Osteoblast (primary cell): ENCODE measurements at places on chromosomes 13 and 19. TPM values are rescaled to one million over a fixed set of nuclear protein-coding genes. Genes with fewer than 3 reads are reported as not detected.
A peak's percentile ranks its signal among the peaks of the same experiment; 100 is the strongest.

- no peak for DNase-seq
Measured at GRCh38 chr19:14809272-14810057, 25.5 kb downstream of the OR7A5 start.

- no peak for DNase-seq
Measured at GRCh38 chr19:19031891-19032290, 1.4 kb downstream of the SUGP2 start.

DNA sequence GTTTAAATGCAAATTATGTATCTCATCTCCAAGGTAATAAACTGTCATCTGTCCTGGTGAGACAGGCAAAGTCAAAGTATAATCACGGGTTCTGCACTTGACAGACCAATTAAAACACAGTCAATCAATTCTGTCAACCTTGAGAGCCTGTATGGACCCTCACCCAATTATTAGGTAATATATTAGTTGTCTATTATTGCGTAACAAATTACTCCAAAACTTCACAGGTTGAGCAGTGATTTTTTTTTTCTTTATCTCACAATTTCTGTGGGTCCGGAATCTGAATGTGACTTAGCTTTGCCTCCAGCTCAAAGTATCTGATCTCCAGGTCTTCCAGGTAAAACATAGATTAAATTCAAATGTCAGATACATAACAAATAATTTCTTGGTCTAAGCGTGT lies 707.4 kb upstream of the ARGLU1 start:
- DNase-seq, result no peak

DNA sequence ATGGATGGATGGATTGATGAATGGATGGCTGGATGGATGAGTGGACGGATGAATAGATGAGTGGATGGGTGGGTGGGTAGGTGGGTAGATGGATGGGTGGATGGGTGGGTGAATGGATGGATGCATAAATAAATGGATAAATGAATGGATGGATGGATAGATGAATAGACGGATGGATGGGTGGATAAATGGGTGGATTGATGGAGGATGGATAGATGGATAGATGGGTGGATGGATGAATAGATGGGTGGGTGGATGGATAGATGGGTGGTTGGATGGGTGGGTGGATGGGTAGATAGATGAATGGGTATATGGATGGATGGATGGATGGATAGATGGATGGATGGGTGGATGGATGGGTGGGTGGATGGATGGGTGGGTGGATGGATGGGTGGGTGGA lies 84.9 kb upstream of the ZNF536 start:
- no peak for DNase-seq

The OCEL1 gene
- total RNA-seq, result 2.4 and 3.3 TPM in 2 replicates

DNA sequence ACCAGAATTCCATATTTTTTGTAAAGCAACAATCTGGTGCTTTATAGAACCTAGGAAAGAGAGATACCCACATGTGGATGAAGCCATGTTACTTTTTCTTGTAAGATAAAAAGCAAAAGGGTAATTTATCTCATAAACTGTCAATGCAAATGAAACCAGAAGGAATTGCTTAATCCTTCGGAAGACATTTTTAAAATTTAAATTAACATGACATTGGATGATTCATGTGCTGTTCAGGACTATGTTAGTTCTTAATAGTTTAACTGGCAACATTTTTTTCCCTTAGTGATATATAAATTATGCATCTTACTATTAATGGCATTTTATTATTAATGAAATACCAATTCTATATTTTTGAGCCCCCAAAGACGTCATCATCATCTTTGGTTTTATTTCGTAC lies 25.8 kb upstream of the IGLON5 start:
- no peak for DNase-seq

- no peak for DNase-seq
Measured at GRCh38 chr19:54882758-54883157, 8.7 kb downstream of the FCAR start.

- no peak for DNase-seq
Measured at GRCh38 chr13:27526516-27526915, 76.2 kb upstream of the MTIF3 start.

The CYP2A7 gene
- not detected in 2 replicates for total RNA-seq

The A1BG gene
- total RNA-seq, result 1.1 and 1.5 TPM in 2 replicates

The IL17D gene
- 2.1 and 2.2 TPM in 2 replicates for total RNA-seq

The SLC1A6 gene
- not detected in 2 replicates for total RNA-seq

- DNase-seq, result peak; percentile 98
Measured at GRCh38 chr13:113562085-113562749, 22.3 kb upstream of the TFDP1 start.

- DNase-seq, result no peak
Measured at GRCh38 chr13:91313103-91313502, 34.4 kb upstream of the MIR17HG start.

DNA sequence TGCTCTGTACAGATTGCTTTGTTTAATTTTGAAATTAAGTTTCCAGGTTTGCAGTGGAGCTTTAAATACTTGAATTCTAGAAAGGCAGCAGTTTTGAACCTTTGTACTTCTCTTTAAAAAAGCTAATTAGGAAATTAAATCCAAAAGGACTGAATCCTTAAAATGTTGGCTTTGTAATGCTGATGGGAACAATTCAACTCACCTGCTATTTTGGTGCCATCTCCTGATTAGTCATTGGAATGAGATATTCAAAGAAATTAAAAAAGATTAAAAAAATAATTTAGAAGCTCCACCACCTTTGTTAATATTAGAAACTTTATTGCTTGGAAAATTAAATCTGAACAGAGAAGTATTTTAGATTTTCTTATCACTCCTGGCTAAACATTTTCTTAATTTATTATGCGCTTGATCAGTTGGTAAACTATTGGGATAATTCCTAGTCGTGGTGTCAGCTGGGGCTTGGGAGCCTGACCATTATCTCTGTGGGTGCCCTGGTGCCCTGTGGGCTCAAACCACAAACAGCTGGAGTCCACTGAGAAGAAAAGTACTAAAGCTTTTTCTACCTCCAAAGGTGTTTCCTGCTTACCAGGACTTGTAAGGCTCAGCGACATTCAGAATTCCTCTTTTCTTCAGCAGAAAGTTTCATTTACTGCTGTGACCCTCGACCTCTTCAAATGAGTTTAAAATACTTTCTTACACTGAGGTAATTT lies 540.4 kb downstream of the DIAPH3 start:
- no peak for DNase-seq

- DNase-seq, result peak; percentile 96
Measured at GRCh38 chr19:13154241-13154778, 4.1 kb downstream of the IER2 start.
